Activated naive CD4-positive, alpha-beta T cell treated with anti-CD3 and anti-CD28 coated beads for 36 hours (primary cell): ENCODE measurements at places on chromosomes 12 and 14. TPM values are rescaled to one million over a fixed set of nuclear protein-coding genes. Genes with fewer than 3 reads are reported as not detected.

GRCh38 chr14:101363261-101363555, 198.1 kb upstream of the DIO3 start:
- no peak overlapping the region for H3K4me3 ChIP-seq
- no peaks in the 10 kb centered on the region for H3K36me3 ChIP-seq
- no peak for DNase-seq

- no peaks in the 10 kb centered on the region for H3K27me3 ChIP-seq
- DNase-seq, result no peak
- no peak overlapping the region for H3K4me3 ChIP-seq
- H3K4me1 ChIP-seq, result no peaks in the 10 kb centered on the region
Observed at GRCh38 chr12:1022032-1022970, 31.3 kb downstream of the ERC1 start.

- no peaks in the 10 kb centered on the region for H3K27me3 ChIP-seq
- no peak overlapping the region for H3K4me3 ChIP-seq
- DNase-seq, result no peak
Observed at GRCh38 chr12:24861766-24862540, 86.9 kb downstream of the BCAT1 start.

CDK4 gene
- 202 TPM for total RNA-seq

TBX5 gene
- total RNA-seq, result not detected

REM2 gene
- total RNA-seq, result 0.69 TPM
